Retina (tissue), 1 donor: ENCODE measurements at places on chromosomes 7 and 10.

DNA sequence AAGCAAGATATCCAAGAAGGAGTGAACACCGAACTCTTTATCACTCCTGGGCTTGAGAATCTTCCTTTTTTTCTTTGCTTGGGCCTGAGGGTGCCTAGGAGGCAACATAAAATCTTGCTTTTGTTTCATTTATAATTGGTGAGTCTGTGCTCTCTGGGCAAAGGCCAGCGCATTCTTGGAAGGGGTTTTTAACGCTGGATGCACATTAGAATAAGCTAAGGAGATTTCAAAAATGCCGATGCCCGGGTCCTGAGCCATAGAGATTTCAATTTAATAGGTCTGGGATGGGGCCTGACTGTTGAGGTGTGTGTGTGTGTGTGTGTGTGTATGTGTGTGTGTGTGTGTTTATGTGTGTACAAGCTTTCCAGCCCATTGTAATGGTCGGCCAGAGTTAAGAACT is 62.0 kb upstream of the SORCS3 start:
- no peak for DNase-seq

DNA sequence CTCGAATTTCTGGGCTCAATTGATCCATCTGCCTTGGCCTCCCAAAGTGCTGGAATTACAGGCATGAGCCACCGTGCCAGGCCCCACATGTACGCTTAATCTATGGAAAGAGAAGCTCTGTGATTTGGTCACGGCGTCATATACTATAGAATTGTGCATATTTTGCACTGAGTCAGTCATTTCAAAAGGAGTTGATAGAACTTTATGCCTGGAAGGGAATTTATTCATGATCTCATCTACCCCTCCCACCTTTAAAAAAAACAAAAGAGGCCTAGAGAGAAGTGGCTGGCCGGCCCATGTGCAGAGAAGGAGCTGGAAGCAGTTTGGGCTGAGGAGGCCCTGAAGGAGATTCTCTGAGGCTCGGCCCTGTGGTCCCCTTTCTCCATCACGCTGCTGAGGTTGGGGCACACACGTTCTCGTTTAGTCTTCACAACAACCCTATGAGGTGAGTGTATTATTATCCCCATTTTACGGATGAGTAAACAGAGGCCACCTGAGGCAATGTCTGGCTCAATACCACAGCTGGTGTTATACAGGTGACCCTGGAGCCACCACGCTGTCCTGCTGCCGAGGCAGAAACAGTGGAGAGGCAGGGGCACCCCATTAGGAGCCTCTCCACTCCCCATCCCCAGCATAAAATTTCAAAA is 47.2 kb upstream of the ZRANB1 start:
- DNase-seq, result no peak

DNA sequence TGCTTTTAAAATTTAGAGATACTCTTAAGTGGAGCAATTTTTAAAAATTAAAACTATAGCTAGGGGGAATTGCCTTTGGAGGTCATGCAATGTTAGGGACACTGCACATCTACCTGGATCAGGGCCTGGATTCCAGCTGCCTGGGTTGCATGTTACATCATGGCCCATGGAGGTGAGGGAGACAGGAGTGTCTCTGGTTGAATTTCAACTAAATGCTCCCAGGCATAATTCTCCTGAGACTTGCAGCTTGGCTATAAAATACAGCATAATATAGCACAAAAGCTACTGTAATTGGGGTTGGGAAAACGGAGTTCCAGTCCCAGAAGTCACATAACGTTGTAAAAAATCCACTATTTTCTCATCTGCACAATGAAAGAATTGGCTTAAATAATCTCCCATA is 782.5 kb downstream of the LRMDA start:
- no peak for DNase-seq

DNA sequence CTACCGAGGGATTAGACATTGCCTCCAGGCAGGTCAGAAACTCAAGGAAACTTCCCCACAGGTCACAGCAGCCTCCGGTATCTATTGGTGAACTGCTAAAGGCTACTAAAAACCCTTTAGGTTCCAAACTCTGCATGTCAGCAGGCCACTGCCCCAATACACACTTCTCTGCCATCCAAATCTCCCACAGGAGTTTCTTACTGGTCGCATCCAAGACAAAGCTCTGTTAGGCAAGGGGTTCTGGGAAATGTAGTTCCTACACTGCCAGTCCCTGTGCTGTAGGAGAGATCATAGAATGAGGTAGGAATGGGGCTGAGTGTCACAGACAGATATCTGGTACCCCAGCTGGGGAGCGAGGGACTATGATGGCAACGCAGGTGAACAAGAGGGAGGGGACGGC is 757.0 kb upstream of the C7orf33 start:
- peak; percentile 17 for DNase-seq

- DNase-seq, result peak; percentile 72
Observed at GRCh38 chr7:122887198-122887597, 938 bp upstream of the CADPS2 start.

- no peak for DNase-seq
Observed at GRCh38 chr7:98215561-98216495, 4.6 kb downstream of the BHLHA15 start.

- no peak for DNase-seq
Observed at GRCh38 chr7:30078280-30078679, 50.1 kb downstream of the PLEKHA8 start.

GRCh38 chr10:48224979-48225560 is 49.4 kb downstream of the FRMPD2 start:
- DNase-seq, result no peak

GRCh38 chr7:134640842-134641715 is 5.6 kb upstream of the BPGM start:
- DNase-seq, result no peak

GRCh38 chr7:142602756-142603155 is 146.5 kb upstream of the PRSS1 start:
- no peak for DNase-seq

GRCh38 chr7:38932509-38933168 is 23.6 kb upstream of the VPS41 start:
- DNase-seq, result peak; percentile 57

DNA sequence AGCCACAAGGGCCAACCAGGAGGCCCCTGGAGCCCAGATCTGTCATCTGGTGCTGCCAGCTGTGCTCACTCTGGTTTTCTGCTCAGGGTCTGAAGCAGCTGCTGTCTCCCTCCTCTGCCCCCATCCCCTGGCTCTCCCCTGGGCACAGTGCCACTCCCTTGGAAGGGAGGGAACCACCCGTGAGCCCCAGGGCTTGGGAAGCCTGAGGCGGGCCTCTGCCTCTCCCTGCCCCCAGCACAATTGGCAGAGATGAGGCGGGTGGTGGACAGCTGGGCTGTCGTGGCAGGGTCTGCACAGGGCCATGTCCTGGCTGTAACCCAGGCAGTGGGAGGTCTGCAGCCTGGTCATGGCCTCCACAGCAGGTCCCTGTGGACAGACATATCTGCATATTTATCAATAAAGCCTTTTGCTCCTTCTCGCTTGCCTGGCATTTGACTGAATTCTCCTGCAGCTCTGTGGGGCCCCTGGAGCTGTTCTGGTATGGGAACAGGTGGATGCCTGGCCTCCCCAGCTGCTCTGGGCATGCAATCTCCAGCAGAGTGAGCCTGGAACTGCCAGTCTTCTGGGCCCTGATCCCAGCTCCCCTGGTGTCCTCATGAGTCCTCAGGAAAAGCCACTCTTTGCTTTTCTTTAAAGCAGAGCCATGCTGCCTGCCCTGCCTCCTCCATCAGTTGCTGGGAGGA is 1.6 kb upstream of the ANKRD2 start:
- DNase-seq, result no peak

DNA sequence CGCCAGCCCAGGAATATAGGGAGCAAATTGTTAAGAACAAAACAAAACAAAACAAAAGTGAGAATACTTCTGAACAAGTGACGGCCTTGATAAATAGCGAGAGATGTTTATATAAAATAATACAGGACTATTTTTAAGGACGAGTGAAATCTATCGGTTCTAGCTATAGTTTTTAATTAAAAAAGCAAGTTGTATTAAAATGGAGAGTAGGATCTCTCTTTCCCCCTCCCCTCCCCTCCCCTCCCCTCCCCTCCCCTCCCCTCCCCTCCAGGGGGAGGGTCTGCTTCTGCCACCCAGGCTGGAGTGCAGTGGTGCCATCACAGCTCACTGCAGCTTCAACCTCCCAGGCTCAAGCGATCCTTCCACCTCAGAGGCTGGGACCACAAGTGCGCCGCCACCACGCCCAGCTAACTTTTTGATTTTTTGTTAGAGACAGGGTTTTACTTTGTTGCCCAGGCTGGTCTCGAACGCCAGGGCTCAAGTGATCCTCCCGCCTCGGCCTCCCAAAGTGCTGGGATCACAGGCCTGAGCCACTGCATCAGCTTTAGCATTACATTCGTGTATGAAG is 440 bp upstream of the TCAF1 start:
- no peak for DNase-seq

GRCh38 chr10:24777196-24777595 is 53.5 kb upstream of the ARHGAP21 start:
- DNase-seq, result no peak

- no peak for DNase-seq
Observed at GRCh38 chr7:155741805-155742204, 70.5 kb downstream of the SHH start.

DNA sequence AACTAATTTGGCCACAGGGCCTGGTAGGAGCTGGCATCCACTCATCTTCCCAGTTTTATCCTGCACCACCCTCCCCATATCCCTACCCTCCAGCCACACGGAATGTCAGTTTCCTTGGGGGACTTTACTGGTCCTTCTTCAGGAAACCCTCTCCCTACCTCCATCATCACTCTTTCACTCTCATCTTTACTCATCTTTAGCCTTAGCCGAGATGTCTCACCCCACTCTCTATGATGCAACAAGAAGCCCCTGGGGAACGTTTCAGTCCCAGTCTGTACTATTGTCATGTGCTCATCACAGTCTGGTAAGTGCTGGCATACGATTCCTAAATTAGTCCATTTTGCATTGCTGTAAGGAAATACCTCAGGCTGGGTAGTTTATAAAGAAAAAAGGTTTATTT is 34.9 kb upstream of the TMEM248 start:
- DNase-seq, result no peak

- DNase-seq, result no peak
Observed at GRCh38 chr10:5440206-5440605, 27.8 kb downstream of the NET1 start.

GRCh38 chr10:51052163-51052562 is 22.1 kb upstream of the PRKG1 start:
- no peak for DNase-seq

GRCh38 chr10:131561897-131562296 is 250.4 kb upstream of the TCERG1L start:
- DNase-seq, result no peak

- no peak for DNase-seq
Observed at GRCh38 chr10:110165239-110165638, 42.2 kb upstream of the MXI1 start.

DNA sequence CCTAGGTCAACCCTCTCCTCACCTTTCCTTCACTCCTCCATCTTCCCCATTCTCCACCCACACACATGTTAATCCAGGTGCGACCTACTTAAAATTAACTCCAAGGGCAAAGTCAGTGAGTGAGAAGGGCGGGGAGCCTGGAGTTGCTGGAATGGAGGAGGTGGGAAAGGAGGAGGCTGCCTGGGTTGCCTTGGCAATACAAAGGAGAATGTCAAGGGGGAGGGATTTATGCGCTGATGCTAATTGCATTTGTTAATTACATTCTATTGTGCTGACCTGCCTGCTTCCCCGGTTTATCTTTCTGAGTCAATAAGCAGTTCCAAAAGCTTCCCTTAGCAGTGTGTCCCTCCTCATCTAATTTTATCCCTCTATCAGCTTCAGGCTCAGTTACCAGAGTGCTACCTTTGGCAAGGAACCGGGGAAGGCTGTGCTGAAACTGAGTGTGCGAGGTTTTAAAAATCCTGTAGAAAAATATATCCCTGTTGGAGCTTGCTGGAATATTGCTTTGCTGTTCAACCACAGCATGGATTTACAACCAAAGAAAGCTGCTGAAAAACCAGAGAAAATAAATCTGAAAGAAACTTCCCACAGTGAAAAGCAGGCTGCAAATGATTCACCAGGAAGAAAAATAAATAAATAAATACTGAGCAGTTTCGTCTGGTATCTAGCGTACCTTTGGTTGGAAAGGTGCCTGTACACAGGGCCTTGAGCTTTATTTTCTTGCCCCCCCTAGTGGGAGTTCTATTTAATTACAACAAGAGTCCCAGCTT is 113.2 kb upstream of the DGKB start:
- peak; percentile 70 for DNase-seq

- DNase-seq, result no peak
Observed at GRCh38 chr10:13078912-13079775, 20.8 kb upstream of the OPTN start.

- DNase-seq, result no peak
Observed at GRCh38 chr7:42650171-42650570, 261.7 kb downstream of the C7orf25 start.

GRCh38 chr7:134804351-134804750 is 24.9 kb downstream of the CALD1 start:
- no peak for DNase-seq

DNA sequence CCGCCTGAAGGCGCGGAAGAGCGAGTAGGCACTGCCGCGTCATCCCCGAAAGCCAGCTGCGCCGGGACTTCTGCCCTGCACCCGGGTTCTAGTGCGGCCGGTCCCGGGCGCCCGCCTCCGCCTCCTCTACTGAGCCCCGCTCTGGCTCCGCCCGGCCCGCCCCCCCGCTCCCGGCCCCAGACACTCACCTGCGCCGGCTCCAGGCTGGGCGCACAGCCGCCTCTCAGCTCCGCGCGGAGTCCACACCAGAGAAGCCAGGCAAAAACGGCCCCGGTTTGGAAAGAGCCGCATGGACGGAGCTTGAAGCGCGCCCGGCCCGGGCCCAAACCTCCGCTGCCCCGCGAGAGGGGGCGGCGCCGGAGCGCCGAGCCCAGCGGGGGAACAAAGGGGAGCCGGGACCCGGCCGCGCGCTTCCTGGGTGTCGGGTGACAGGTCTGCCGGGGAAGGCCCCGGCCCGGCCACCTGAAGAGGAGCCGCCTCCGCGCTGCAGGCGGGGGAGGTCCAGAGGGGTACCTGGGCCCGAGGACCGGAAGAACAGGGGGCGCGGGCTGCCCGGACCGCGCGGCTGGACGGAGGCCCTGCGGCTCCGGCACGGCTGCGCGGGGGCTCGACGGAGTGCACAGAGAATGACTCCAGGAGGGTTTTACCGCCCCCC is 168.2 kb downstream of the NRF1 start:
- peak; percentile 64 for DNase-seq

GRCh38 chr10:50422259-50422658 is 170.9 kb upstream of the ASAH2 start:
- DNase-seq, result no peak

GRCh38 chr7:601595-602340 is 82.1 kb upstream of the PDGFA start:
- DNase-seq, result no peak
